H9 (cell line): ENCODE measurements at places on chromosomes 7 and 10.

DNA sequence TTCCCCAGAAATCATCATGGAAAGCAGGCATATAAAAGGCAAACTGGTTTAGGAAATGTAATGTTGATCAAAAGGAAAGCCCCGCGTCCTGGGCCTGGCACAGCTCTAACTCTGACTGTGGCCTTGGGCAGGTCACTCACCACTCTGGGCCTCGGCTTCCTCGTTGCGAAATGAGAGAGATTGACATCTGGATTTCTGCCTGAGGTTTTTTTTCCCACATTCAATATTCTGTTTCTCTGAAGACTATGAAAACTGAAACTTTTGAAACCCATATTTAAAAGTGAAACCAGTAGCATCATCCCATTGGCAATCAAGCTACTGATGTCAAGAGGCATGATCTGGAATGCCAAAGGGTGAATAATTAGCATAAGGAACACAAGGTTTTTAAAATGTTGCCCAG lies 369.7 kb upstream of the NPVF start:
- DNase-seq = no peak

- no peak for DNase-seq
These were observed 704 bp upstream of the ERLIN1 start for GRCh38 chr10:100186253-100187212.

- no peak for DNase-seq
These were observed 447.1 kb downstream of the MDFIC start for GRCh38 chr7:115368998-115369397.

- DNase-seq = no peak
These were observed 2.2 kb upstream of the LMBR1 start for GRCh38 chr7:156895024-156895780.

- DNase-seq = no peak
These were observed 1179.5 kb upstream of the C7orf33 start for GRCh38 chr7:147411096-147411495.

GRCh38 chr7:96910486-96910885 lies 94.9 kb upstream of the DLX6 start:
- DNase-seq = no peak

DNA sequence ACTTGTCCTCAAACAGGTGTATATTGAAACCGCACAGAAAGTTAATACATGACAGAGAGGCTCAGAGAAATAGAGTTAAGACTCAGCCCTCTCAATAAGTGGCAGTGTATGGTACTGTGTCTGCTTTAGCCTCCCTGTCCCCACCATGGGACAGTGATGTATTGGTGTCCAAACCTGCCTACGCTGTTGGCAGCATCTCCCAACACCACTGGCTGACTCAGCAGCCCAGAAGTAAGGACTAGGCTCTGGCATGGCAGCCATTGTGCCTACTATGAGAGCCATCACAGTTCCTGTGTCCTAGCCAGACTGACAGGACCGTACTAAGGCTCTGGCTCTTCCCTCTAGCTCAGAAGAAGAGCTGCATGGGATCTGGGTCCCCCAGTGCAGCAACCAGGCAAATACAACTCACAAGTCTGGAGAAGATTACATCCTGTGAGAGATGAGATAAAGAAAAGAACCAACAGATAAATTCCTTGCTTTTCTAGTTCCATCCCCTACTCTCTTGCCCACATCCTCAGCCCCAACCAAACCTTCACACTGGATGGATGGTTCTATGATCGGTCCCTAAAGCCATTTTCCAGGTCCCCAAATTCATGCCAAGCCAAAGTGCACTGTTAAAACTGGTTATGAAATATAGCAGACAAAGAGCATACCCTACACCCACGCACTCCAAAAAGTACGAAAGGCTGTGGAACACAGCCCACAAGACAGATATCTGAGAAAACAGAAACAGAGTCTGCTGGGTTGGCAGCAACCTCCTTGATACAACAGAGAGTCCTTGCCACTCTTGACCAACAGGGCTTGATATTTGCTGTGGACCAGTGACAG lies 44.1 kb upstream of the DMTF1 start:
- no peak for DNase-seq

DNA sequence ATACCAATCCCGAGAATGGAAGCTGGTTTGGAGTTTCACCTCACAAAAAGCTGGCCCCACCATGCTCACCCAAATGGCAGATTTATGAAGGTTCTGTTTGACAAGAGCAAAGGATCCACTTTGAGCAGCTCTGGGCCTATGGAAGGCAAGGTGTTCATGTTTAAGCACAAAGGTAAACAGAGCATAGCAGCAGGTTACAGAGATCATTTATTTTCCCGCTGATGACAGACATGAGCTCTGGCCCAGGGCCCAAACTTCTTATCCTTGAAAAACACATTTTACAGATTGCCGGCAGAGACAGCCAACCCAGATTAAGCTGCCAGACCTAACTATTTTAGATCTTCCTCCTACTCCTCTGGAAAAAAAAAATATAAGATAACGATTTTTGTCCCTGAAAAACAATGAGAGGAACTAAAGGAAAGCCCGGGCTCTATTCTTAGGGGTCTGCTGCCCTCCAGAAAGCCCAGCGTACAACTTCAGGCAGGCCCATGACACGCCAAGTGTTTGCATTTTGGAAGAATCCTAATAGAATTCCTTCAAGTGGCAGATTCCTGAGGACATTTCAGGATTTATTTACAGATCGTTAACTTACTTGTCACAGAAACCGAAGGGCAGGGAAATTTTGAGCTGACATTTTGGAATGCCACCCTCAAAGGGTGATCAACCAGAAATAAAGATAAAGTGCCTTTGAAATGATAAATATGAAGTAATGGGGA lies 40.0 kb downstream of the SYPL1 start:
- DNase-seq = no peak

DNA sequence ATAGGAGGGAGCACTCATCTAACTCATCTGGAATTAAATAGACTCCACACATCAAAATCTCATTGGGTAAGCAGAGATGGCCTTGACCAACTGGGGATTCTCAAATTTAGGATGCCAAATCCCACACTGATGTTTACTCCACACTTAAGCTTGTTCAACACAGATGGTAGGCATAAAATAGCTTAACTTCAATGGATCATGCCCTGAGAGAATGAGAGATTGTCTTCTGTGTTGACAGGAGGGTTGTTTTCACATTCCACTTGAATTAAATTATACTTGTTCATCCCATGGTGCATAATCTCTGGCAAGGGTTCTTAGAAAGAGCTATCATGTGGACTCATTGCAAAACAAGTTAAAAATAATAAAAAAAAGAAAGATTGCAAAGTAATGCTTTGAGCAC lies 391.4 kb downstream of the PLXDC2 start:
- DNase-seq = no peak

GRCh38 chr7:17530244-17530643 lies 231.8 kb downstream of the AHR start:
- no peak for DNase-seq

DNA sequence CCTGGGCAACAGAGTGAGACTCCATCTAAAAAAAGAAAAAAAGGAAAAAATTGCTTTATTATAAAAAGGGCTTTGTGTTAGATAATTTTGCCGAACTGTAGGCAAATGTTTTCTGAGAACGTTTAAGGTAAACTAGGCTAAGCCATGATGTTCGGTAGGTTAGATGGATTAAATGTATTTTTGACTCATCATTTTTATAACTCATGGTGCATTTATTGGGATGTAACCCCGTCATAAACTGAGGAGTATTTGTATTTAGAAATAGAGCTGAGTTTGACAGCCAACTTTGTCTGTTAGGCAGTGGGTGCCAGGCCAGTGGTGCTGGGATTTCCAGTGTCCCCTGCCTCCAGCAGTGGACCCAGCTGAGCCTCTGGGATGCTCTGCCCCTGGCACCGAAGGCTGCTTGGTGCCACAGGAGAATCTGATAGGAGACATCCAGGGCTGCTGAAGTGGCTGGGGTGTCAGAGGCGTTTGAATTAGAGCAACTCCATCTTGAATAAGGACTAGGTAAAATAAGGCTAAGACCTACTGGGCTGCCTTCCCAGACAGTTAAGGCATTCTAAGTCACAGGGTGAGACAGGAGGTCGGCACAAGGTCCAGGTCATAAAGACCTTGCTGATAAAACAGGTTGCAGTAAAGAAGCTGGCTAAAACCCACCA lies 114.9 kb upstream of the EEPD1 start:
- DNase-seq = no peak
